ENCODE measurements at places on chromosomes 6 and 20. TPM values are rescaled to one million over a fixed set of nuclear protein-coding genes. Genes with fewer than 3 reads are reported as not detected.

Gene CGA
- total RNA-seq: not detected

Gene PLA2G7
- total RNA-seq: 1.9 TPM

Gene CABLES2
- 4.5 TPM for total RNA-seq

Gene PPP1R14C
- total RNA-seq: 15.8 TPM

Gene SPAG4
- 16.0 TPM for total RNA-seq

Gene RIMS4
- 0.13 TPM for total RNA-seq

Gene HLA-DOB
- total RNA-seq: 6.1 TPM

Gene TRIM10
- total RNA-seq: 0.79 TPM

Measured in kidney (tissue), 22 donors.